T-helper 9 cell (primary cell): ENCODE measurements at places on chromosomes 4 and X.
A peak's percentile ranks its signal among the peaks of the same experiment; 100 is the strongest.

DNA sequence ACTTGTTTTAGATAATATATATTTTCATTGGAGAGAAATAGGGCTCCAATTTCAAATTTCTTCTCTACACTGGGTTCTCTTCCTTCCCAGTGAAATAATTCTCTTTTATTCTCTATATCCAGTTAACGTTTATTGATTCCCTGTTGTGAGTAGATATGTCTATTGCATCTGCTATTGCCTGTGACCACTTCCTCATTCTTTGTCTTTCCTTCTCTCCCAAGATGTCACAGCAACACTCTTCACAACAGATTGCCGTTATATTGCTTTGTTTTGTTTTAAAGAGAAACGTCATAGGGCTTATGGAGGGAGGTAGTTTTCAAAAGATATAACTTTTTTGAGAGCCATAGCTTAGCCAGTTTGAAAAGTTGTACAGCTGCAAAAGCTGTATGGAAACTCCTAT, 343.8 kb downstream of the ARHGAP24 start:
- DNase-seq = no peak

GRCh38 chr4:151114986-151115385, 15.6 kb downstream of the RPS3A start:
- DNase-seq = no peak

DNA sequence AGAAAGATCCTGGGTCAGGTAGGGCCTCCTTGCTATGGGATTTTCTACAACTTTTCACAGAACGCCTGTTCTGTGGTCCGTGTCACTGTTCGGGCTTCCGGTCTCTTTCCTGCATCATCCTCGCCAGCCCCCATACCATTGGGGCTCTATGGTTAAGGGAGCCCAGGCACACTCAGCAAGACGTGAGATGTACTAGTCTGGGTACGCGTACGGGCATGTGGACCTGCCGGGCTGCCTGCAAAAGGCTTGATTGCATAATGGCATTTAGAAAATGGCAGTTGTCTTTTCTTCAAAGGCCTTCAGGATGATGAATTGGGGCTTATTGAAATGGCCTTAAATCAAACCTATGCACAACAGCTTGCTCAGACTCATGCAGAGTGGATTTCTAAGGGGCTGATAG, 86.7 kb downstream of the CNGA2 start:
- DNase-seq = no peak

GRCh38 chr4:33160126-33160525, 2440.0 kb downstream of the PCDH7 start:
- DNase-seq = no peak

DNA sequence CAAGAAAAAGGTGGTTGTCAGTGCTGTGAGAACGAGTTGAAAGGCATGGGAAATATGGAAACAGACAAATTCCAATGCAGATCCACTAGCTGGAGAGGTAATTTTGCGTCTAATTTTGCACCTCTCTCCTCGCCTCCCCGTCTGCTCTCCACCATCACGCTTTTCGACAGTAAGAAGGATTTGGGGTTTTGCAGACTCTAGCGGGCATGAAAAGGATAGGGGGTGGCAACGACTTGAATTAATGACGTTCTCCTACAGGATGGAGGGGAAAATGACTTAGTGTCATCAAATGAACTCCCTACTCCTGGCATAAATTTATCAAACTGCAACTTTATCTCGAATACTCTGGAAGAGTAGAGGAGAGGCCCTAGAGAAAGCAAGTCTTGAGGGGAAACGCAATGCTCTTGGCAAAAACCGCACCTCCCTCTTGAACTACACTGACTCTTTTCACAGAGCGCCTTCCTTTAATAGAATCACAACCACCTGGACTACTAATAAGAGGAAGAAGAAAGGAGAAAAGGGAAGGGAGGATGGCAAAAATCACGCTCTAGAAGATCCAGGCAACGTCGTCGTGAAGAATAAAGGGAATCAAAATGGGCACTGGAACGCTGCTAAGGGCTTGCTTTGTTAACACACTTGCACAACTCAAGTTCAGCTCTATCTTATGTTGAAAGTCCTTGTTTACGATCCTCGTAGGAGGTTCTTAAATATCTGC, 871 bp upstream of the SLITRK2 start:
- DNase-seq = no peak

GRCh38 chrX:75229774-75230173, 44.1 kb upstream of the UPRT start:
- no peak for DNase-seq

GRCh38 chr4:146212781-146213180, 1.6 kb upstream of the REELD1 start:
- DNase-seq = no peak

DNA sequence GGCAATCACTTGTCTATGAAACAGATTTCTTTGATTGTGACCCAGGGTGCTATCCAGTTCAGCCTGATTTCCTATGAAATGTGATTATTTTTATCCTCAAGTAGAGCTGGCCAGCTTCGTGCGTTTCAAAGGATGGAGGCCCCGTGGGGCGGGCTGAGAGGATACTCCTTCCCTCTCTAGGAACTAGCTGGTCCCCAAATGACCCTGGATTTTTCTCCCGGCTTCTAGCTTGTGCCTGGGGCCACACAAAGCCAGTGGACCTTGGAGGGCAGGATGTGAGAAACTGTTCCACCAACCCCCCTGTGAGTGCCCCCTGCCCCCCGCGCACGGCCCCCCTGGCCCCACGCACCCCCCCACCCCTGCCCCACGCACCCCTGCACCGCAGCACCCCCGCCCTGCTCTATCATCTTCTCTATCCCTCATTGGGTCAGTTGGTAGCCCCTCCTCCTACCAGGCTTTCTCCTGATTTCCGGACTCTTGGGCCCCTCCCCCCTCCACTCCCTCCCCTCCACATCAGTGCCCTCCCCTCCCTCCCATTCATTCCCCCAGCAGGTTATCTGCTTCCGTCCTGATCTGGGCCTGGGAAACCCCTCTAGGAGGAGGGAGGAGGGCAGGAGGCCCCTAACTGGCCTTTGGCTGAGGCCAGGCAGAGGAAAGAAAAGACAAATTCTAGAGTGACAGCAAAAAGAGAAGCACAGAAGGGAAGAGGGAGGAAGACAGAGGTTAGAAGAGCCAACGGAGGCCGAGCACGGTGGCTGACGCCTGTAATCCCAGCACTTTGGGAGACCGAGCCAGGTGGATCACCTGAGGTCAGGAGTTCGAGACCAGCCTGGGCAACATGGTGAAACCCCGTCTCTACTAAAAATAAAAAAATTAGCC, 3.3 kb downstream of the XPNPEP2 start:
- DNase-seq = no peak

DNA sequence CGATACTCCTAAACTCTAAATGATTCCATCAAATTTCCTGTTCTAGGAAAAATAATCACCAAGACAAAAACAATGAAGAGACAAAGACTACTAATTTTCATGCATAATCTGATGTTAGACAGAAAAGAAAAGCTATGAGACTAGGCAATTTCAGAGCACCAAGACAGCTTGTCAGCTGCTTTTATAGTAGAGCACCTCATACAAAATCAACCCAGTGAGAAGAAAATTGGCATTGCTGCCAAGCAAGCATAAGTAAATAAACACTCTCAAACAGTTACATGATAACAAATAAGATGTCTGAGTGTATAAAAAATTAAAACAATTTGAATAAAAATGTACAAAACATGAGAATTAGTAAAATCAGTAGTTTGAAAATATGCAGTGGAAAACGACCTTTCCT, 1544.6 kb downstream of the C4orf33 start:
- DNase-seq = no peak

- DNase-seq = no peak
Observed at GRCh38 chrX:85114171-85114570, 110.5 kb downstream of the APOOL start.

DNA sequence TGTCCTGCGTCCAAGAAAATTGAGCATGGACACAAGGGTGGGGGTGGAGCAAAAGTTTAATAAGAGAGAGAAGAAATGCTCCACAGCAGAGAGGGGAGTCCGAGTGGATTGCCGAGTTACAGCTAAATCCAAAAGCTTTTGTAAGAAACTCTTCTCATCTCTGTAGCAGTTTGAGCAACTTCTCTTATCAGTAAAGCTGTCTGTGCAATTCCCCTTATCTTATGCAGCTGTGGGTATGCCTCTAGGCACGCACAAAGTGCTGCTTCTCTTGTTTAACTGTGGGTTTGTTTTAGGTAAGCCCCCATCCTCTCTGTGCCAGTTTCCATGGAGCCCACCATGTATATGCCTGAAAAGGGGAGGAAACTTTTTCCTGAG, 44.8 kb downstream of the HMGB2 start:
- DNase-seq = no peak

- no peak for DNase-seq
Observed at GRCh38 chr4:155974476-155974749, 20.7 kb upstream of the CTSO start.

GRCh38 chrX:54045563-54046228, 1.4 kb upstream of the PHF8 start:
- DNase-seq = no peak

DNA sequence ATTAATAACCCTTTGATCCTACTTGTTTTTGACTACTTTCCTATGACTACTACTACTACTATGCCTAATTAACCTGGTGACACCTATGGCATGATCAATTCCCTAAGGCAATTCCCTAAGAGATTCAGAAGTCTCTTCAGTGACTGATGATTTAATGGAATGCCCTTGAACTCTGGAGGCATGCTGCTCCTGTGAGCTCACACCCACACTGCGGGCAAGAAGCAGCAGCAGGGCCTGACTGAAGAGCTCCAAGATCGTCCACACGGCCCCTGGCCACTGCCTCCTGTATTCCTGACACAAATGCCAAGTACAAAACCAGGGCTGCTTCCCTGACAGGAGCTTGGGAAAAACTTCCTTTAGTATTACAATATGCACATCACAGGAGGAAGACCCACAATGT, 74.2 kb upstream of the STS start:
- no peak for DNase-seq

DNA sequence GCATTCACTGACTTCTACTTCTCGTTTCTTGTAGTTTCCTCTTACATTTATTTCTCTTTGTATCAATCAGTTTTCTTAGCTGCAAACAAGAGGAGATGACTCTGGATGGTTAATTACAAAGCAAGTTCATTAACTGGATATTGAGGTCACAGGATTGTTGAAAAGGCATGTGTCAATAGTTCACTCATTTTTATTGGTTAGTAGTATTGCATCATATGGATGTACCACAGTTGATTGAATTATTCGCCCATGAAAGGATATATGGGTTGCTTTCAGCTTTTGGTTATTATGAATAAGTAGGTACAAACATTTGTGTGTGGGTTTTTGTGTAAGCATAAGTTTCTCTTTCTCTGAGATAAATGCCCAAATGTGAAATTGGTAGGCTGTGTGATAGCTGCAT, 21.8 kb upstream of the ARHGEF6 start:
- no peak for DNase-seq

DNA sequence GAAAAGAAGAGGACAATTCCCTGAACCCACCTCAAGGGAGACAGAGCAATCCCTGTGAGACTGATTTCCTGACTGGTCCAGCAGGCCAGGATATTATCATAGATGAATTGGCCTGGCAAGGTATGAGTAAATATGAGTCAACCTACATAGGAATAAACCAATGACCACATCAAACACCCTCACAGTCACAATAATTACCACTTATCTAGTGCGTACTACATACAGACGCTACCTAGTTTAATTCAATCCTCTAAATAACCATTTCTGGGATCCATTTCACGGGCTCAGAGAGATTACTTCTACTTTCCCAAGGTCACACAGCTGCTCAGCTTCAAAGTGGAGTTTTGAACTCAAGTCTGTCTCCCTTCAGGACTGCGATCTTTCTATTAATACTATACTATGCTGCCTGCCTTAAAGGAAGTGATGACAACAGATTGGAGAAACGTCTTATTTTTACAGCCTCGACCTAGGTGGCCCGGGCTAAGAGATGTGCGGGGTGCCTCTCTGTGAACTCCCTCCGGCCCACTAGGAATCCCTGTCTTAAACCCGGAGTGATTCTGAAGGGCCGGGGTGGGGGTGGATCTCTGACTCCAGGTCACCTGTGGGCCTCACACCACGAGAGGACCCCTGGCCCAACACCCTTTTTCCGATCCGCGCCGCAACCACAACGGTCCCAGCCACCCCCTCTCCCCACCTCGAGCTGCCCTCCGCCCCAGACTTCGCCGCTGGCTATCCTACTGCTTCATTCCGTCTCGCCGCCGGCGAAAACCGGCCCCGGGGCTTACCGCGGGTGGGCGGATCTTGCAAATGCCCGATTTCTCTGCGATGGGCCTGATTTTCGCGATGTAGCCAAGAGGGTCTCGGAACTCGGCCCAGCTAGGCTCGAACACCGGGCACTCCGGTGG, 800 bp downstream of the KDM5C start:
- peak; percentile 10 for DNase-seq

DNA sequence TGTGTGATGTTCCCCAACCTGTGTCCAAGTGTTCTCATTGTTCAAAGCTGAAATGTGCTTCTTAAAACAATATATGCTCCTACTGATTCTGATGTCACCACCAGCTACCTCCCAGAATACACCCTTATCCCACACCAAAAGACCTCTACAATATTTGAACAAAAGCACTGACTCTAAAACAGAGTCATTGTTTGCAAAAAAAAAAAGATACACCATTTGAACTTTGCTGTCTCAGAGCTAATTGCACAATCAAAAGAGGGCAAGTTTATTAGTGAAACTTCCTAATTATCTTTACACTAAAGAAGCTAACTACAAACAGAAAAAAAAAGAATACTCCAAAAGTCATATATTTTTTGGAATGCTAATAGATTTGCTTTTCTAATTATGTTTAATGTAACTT, 34.1 kb upstream of the INTU start:
- DNase-seq = no peak

GRCh38 chr4:112377594-112378242, 80.5 kb downstream of the ALPK1 start:
- no peak for DNase-seq

- DNase-seq = no peak
Observed at GRCh38 chr4:184316821-184317220, 99.1 kb upstream of the ENPP6 start.

DNA sequence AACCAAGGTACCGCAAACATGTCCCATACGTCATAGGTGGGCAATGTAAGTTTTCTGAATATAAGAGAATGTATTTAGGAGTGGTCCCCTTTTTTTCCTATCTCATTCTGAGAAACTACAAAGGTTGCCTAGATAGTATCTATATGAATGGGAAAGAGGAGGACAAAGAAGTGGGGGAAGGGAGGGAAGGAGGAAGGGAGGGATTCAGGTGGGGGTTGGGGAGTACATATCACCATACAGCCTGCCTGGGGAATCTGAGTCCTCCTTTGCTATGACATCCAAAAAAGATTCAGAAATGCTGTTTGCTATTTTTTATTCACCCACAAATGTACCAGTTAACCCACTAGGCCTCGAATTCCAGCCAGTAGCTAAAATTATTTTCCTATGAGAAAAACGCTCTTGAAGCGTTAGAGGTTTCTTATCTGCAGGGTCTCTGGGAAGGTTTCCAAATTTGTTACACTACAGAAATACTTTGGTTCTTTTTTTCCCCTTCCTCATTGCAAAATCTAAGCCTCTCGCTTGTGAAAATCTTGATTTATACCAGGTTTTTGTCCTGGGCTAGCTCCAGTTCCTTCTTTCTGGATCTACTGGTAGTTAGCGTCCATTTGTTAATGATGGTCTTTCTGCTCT, 212.9 kb downstream of the NSUN7 start:
- no peak for DNase-seq

- no peak for DNase-seq
Observed at GRCh38 chrX:96436105-96436504, 248.5 kb upstream of the DIAPH2 start.

GRCh38 chrX:118129681-118130080, 13.1 kb upstream of the KLHL13 start:
- DNase-seq = no peak
